ENCODE measurements at places on chromosomes 5 and 9.

GRCh38 chr9:116316246-116316645, 162.7 kb downstream of the PAPPA start:
- no peak for DNase-seq

DNA sequence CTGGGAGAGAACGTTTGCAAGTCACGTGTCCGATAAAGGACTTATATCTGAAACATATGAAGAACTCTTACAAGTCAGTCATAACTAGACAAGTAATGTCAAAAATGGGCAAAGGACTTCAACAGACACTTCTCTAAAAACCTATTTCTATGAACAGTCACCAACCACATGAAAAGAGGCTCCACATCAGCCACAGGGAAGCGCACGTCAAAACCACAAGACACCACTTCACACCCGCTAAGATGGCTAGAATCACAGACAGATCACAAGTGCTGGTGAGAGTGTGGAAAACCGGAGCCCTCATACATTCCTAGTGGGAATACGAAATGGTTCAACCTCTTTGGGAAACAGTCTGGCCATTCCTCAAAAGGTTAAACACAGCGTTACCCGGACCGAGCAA, 11.5 kb upstream of the CARD9 start:
- DNase-seq = no peak

DNA sequence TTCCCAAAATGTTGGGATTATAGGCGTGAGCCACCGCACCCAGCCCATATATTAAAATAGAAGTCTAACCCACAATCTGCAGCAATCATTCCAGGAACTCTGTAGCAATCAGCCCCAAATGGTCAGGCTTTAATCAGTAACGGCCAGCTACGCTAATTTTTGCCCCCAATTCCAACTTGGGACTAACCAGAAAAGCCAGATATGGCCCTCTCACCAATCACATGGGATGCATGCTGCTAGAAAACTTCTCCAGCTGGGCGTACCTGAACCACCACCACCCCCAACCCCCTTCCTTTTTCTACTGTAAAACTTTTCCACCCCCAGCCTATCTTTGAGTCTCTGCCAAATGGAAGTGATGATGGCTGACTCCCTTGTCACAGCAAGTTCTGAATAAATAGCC, 4.1 kb downstream of the SUSD1 start:
- no peak for DNase-seq

- DNase-seq = peak; percentile 28
Measured at GRCh38 chr9:127921557-127922120, 4.8 kb upstream of the ST6GALNAC4 start.

GRCh38 chr5:142326480-142326938, 1.7 kb upstream of the SPRY4 start:
- DNase-seq = no peak

Data from NCI-H2029 (cell line).